Testis (tissue), 5 donors: ENCODE measurements at places on chromosomes 2 and 18.

- no peak for DNase-seq
Observed at GRCh38 chr2:133483181-133483580, 85.1 kb downstream of the NCKAP5 start.

GRCh38 chr18:49441338-49441938 lies 19.0 kb downstream of the DYM start:
- DNase-seq: no peak

GRCh38 chr2:101733257-101733993 lies 35.9 kb downstream of the MAP4K4 start:
- peak; percentile 41 for DNase-seq

DNA sequence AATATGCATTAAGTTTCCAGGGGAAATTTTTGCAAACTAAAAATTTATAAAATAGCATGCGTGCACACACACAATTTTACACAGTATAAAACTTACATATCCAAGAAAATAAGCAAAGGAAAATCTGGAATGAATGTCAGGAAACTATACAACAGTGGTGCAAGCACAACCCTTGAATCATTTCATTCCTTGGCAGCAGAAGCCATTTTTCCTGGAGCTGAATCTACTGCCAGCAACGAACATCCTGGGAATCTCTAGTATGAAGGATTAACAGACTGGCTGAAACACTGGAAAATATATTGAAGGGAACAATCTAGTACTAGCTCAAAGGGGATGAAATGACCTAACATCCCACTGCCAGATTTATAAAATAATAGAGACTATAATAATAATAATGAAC lies 235.3 kb downstream of the DYM start:
- no peak for DNase-seq

- DNase-seq: no peak
Observed at GRCh38 chr2:15832849-15833680, 107.3 kb upstream of the MYCN start.
